Activated CD4-positive, alpha-beta T cell treated with anti-CD3 and anti-CD28 coated beads, Interleukin-2, Interleukin-4, amounts not matched to agents 100 ng/mL and 50 ng/mL, durations not matched to agents 16 hours and 8 hours (primary cell): ENCODE measurements at places on chromosomes 13 and 19.

DNA sequence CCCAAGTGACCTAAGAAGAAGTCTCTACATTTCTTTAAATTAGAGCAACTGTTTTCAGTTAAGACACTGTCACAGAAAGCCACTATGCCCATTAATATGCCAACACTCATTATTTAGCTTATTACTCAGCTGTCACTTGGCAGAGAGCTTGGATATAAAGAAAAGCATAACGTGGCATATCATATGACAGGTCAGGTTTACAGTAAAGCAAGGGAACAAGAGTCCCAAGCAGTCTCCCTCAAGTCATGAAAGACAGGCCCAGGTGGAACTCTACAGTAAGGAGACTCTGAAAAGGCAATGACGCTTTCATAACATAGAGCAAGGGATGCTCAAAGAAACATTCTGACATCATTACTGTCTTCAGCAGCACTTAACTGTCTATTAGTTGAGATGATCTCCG is 6.3 kb downstream of the LHFPL6 start:
- no peak for DNase-seq

DNA sequence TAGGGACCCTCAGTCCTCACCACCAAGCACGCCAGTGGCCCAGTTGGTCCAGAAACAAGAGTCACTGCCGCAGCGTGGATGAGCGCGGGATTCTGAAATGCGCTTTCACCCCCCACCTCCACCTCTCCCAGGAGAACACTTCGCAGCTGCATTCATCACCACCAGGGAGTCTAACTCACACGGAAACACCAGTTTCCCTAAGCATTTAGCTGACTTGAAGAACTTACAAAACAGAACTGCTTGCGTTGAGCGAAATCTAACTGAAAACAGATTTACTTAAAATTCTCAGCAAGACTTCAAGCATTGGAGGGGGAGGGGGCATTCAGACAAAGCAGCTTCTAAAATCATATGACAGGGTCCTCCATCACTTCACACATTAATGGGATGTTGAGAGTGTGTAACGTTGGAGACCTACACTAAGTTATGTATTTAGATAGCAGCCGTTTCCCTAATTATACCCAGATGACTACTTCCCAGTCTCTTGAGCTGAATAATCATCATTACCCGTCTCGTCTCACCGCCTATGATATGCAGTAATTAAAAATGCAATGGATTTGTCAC is 258.2 kb upstream of the IRS2 start:
- no peak for DNase-seq

DNA sequence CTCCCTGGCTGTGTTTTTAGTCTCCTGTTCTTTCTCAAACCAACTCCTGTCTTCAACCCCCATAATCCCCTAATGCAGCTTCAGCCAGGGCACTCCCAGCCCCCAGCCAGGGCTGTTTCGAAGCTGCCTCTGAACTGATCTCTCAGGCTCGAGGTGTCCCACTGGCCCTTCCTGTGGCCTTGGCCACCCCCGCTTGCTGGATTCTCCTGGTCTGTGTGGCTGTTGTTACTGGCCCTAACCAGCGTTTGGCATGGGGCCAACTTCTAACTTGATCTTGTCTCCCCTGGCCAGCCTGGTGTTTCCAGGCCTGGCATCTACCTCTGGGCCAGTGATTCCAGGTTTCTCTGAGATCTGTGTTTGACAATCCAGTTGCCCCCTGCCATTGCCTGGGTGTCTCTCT is 11.0 kb downstream of the XAB2 start:
- DNase-seq, result no peak

GRCh38 chr13:42574011-42574410 is at the start of gene TNFSF11:
Gene TNFSF11, plus strand, starts transcription at chr13:42574152. Its CDS starts 152 bp downstream, at chr13:42574304.
- DNase-seq, result no peak

DNA sequence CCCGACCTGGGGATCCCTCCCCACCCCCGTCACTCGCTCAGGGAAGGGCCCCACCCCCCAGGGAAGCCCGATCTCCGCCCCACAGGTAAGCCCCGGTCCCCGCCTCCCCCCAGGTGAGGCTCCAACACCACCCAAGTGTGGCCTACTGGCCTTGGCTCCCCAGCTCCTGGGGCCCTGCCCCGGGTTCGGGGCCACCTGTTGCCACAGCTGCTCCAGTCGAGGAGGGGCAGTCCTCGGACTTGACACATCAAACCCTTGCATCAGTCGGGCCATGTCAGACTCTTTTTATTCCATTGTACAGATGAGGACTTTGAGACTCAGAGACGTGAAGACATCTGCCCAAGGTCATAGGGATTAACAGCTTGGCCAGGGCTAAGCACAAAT is 512 bp downstream of the CC2D1A start:
- DNase-seq, result no peak

DNA sequence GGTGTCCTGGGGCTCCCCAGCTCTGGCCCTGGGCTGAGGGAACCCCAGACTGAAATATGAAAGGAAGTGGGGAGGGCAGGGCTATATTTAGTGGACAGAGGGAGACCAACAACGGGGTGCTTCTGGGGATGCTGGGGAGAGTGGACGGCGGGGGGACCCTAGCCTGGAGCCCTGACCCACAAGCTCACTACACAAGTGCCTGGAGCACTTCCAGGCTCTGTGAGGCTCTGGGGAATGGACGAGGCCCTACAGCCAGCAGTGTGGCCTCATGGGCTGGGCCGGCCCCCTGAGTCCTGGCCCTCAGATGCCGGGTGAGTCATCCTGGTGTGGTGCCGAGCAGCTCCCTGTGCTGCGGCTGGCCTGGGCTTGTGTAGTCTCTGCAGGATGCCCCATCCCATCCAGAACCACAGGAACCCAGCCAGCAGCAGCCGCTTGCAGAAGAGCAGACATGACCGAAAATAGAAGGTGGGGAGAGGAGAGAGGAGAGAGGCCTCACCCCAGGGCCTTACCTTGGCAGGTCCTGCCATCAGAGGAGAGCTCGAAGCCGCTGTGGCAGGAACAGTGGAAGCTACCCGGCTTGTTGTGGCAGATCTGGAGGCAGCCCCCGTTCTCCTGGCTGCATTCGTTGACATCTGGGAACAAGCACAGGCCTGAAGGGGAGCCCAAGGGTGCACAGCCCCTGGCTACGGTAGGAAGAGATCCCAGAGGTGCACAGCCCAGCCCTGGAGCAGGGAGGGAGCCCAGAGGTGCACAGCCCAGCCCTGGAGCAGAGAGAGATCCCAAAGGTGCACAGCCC is 26.1 kb downstream of the GAS6 start:
- no peak for DNase-seq

DNA sequence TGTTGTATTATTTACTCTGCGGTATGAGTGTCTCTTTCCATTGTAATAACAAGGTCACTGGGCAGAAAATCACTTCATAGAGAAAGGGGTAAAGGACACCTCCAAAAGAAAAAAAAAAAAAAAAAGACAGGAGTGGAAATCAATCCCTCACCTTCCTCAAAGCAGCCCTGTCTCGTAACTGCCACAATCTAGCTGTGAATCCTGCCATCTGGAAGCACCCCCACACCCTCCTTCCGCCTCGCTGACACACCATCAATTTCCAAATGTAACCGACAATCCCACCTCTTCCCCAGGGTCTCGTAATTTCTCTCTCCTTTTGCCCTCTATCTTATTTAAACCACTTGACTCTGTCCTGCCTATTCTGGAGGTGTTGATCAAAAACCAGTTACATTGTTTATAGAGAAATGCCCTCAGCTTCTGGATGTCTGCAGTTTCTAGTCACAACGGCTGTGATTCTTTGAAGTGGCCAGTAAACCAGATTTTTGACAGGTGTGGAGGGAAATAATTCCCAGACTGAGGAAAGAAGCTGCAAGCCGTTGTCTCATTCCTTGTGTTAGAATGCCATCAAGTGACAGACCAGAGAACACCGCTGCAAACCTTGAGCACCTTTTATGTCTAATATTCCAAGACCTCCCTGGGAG is 9.1 kb upstream of the POP4 start:
- DNase-seq, result no peak

GRCh38 chr19:17679526-17680229 is 8.5 kb downstream of the UNC13A start:
- DNase-seq, result no peak

DNA sequence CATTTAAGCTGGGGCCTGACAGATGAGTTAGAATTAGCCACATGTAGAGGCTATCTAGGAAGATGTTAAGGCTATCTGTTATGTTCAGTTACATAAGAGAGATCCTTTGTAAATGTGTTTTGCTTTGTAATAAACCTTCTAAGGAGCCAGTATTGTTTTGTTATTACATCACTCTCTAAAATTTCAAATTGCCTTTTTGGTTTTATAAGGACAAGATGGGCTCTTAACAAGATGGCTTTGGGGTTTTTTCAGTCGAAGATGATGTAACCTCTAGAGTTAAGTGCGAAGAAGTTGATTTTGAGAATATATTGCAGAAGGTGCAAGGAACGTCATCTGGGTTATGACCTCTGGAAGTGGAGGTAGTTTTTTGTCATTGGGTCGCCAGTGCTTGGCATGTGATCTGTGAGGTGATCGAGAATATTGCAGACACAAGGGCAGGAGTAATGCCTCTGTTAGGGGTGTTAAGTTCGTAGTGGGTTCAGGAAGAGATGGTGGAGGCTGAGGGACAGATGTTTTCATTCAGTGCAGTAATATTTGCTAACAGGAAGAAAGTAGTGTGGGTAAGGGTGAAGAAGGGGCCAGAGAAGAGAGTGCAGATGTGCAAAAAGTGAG is 12.7 kb downstream of the LSM14A start:
- DNase-seq, result no peak

DNA sequence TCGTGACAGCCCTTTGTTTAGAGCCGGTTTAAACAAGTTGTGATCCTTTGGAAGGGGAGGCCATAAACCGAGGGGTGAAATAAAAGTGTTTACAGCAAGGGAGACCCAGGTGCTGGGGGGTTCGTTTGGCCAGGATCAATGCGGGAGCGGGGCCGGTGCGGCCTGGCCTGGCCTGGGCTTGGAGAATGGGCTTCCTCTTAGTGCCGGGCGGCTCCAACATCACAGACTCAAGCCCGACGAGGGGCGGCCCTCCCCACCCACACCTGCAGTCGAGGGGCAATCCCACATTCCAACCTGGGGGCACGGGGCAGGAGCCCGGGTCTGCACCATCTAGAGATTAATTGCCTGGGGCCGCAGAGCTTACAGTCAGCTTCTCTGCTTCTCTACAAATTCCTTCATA is 42.8 kb upstream of the GTF3A start:
- no peak for DNase-seq
